ENCODE measurements at places on chromosomes 1 and 21. TPM values are rescaled to one million over a fixed set of nuclear protein-coding genes. Genes with fewer than 3 reads are reported as not detected.

ASCL5 gene
- not detected for total RNA-seq

ATP1B1 gene
- total RNA-seq = 68.2 TPM

TEX38 gene
- not detected for total RNA-seq

ATP13A2 gene
- total RNA-seq = 18.3 TPM

RNU1-2 gene
- total RNA-seq = not detected
